ENCODE measurements at places on chromosomes 3 and 15. TPM values are rescaled to one million over a fixed set of nuclear protein-coding genes. Genes with fewer than 3 reads are reported as not detected.

MYL3 gene
- not detected for total RNA-seq

QRICH1 gene
- total RNA-seq, result 144 TPM

IL1RAP gene
- total RNA-seq, result 209 TPM

DLEC1 gene
- total RNA-seq, result under 0.01 TPM

ATP8B4 gene
- 0.15 TPM for total RNA-seq

SAMD7 gene
- not detected for total RNA-seq

ENTPD3 gene
- under 0.01 TPM for total RNA-seq

C3orf70 gene
- total RNA-seq, result 7.6 TPM

TERC gene
- total RNA-seq, result 722 TPM

PXYLP1 gene
- total RNA-seq, result 4.7 TPM

MBNL1 gene
- total RNA-seq, result 142 TPM

MCTP2 gene
- total RNA-seq, result 8.7 TPM

CLSTN2 gene
- 0.15 TPM for total RNA-seq

LCTL gene
- total RNA-seq, result 2.3 TPM

LDHAL6B gene
- not detected for total RNA-seq

C3orf49 gene
- not detected for total RNA-seq

ATP10A gene
- total RNA-seq, result 115 TPM

MUC13 gene
- not detected for total RNA-seq

TARS3 gene
- 11.6 TPM for total RNA-seq

Measured in melanocyte of skin (primary cell).